ENCODE measurements at places on chromosomes 3 and 15.

GRCh38 chr3:104018541-104018940, 1348.2 kb upstream of the ALCAM start:
- DNase-seq: peak; percentile 54

DNA sequence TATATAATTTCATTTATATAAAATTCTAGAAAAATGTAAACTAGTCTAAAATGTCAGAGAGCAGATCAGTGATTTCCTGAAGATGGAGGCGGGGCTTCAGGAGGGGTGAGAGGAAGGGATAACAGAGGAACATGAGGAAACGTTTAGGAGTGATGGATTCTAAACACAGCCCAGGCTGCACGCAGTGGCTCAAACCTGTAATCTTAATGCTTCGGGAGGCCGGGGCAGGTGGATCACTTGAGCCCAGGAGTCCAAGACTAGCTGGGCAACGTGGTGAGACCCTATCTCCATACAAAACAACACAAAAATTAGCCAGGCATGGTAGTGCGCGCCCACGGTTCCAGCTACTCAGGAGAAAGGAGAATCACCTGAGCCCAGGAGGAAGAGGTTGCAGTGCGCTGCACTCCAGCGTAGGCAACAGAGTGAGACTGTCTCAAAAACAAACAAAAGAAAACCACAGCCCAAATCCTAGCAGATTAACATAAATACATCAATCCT, 18.0 kb upstream of the IQCF1 start:
- no peak for DNase-seq

- DNase-seq: no peak
Measured at GRCh38 chr15:77741106-77741505, 108.4 kb upstream of the LINGO1 start.

DNA sequence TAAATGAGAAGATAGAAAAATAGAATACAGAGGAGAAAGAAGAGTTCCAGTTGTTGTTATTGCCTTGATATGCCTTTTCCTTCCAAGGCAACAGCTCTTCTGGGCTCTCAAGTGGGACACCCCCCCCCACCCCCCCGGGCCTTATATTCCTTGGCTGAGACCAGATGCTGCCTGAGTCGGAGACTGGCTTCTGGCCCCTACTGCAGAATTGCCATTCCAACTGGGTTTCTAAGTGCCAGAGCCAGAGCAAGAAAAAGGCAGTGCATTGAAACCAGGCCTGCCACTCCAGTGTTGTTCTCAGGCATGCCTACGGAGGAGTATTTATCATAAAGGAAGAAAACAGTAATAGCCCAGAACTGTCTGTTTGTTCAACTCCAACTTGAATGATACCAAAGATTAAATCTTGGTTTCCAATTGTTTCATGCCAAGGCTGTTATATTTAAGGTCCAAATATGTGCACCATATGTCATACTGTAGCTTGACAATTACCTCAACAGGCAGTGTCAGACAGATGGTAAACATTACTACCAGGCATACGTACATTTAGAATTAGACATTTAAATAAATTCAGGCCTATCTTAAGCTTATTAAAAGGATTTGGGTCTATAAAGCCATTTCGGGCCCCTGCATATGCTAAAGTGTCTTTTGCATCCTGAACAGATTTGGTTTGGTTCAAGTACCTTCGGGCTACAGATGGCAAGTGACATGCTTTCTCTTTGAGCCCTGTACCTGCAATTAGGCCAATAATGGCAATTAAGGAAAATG, 209.9 kb upstream of the SEMA6D start:
- no peak for DNase-seq

DNA sequence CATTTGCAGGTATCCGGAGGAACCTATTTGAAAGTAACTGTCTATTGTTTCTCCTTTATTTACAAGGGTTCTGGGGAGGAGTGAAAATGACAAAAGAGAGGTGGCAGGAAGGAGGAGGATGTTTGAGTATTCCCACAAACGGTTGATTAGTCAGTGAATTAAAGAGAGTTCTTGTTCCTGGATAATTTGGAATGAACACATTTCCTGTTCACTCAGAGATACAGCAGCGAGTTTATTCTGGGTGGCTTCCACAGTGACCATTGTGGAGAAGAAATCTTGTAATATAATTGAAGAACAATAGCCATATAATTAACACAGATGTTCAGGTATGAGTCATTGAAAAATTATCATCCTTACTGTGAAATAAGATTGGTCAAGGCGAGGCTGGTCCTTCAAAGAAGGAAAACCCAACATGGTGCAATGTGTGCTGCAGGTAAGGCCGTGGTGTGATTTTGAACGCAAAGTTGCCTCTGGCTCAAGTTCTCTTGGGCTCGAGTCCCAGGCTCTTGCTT, 77.3 kb downstream of the NFKBIZ start:
- peak; percentile 60 for DNase-seq

GRCh38 chr3:124765197-124765840, 35.1 kb downstream of the UMPS start:
- no peak for DNase-seq

All from HS-5 (cell line).